Stimulated activated CD4-positive, alpha-beta T cell treated with anti-CD3 and anti-CD28 coated beads, Interleukin-1b, Interleukin-23, amount 100 ng/mL, for 48 hours (primary cell): ENCODE measurements at places on chromosomes 2 and 18.

DNA sequence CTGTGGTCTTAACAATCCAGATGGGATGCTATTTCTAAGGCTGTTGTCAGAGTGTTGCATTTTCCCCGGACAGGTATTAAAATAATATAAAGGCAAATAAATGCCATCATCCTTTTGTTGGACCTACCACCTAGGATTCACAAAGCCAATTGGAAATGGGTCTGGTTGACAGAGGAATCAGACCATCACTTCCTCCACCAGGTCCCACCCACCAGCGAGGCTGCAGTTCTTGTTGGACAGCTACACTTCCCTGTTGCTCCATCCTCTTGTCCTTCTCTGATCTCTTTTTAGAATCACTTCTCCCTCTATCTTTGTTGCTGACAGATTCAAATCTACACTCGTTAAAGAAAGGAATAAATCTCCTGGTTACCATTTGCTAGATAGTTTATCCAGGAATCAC, 1.1 kb downstream of the TMEM169 start:
- no peak for DNase-seq

DNA sequence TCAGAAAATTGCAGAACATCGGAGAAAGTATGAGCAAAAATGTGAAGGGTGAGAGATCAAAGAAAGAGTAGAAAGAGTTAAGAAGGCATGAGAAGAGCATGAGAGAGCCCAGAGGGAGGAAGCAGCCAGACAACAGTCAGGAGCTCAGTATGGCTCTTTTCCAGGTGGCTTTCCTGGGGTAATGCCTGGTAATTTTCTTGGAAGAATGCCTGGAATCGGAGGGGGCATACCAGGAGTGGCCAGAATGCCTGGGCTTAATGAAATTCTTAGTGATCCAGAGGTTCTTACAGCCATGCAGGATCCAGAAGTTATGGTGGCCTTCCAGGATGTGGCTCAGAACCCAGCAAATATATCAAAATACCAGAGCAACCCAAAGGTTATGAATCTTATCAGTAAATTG, 271.8 kb upstream of the TFPI start:
- no peak for DNase-seq

GRCh38 chr18:41323044-41323443, 632.0 kb upstream of the PIK3C3 start:
- DNase-seq: no peak

DNA sequence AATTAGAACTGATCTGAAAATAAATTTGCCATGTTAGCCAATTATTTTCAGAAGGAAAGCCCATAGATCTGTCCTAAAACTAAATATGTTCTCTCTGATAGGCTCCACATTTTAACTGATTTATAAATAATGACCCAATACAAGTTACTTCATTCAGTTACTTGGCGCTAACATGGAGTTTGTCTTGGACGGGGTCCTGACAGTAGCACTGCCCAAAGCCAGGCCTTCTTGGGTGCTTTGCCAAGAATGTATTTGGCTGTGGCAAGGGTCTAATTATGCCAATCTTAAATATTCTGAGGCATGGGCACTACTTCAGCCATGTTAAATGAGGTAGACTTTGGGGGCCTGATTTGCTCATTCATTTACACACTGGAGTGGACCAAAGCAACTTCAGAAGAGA, 135.0 kb upstream of the PKDCC start:
- no peak for DNase-seq

GRCh38 chr2:100953406-100954043, 48.6 kb upstream of the RPL31 start:
- peak; percentile 27 for DNase-seq

DNA sequence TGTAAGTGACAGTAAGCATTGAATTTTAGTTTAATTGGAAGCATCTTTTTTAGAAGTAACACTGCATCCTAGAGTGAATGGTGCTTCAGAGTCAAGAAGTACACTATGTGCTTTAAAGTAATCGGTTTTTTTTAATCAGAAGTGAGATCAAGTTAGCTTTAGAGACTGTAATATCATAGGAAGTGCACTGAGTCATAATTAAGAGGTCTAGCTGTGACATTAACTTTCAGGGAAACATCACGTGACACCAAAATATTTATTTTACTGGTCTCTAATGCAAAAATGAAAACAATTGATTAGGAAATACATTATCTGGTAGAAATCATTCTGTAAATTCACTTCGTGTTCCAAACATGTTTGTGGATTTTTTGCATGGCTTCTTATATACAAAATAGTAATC, 55.3 kb upstream of the KYNU start:
- DNase-seq: no peak

GRCh38 chr2:65146078-65146477, 16.2 kb upstream of the RAB1A start:
- no peak for DNase-seq

DNA sequence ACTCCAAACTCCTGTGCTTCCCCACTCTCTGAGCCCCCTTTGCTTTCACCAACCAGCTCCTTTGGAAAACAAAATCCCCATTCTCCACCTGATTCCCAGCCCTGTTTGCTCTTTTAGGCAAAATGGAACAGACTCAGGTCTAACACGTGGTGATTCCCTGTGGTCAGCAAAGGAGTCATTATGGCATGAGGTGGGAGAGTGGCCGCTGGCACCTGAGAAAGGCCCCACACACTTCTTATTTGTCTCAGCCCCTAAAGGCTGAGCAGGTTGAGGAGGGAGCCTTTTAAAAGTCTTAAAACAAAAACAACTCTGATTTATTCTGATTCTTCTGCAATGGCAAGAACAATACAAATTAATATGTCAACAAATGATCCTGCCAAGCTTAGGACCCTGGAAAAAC, 401.2 kb downstream of the TNS1 start:
- no peak for DNase-seq

GRCh38 chr2:206201075-206201848, 41.6 kb downstream of the EEF1B2 start:
- no peak for DNase-seq

- DNase-seq: no peak
Measured at GRCh38 chr2:132884705-132885104, 214.7 kb upstream of the LYPD1 start.

DNA sequence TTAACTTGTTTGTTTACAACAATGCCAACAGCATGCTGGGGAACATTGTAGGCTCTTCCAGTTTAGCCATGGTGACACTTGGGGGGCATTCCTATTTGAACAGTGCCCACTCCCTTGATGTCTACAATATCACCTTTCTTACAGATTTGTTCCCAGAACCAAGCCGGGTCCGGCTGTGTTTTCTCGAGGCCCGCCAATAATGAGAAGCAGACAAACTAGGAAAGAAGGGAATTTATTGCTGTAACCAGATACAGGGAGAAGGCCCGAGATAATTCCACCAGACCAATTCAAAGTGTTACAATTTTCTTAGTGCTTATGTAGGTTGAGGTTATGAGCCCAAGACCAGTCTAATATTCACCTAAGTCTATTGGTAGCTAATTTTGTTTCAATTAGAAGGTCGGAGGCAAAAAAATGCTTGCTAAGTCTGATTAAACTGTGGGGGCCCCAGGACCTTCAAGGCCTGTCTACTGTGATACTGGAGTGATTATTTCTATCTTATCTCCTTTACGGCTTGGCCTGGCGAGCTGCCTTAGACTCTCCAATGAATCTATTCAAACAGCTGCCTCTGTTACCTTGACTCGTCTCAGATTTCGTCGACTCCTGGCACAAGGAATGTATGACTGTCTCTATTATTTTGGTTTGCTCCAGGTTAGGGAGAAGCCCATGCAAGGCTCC, 59.1 kb upstream of the PSME4 start:
- DNase-seq: no peak

GRCh38 chr18:60062396-60062795, 162.6 kb downstream of the PMAIP1 start:
- DNase-seq: no peak

GRCh38 chr2:197208841-197209240, 101.7 kb downstream of the ANKRD44 start:
- no peak for DNase-seq

DNA sequence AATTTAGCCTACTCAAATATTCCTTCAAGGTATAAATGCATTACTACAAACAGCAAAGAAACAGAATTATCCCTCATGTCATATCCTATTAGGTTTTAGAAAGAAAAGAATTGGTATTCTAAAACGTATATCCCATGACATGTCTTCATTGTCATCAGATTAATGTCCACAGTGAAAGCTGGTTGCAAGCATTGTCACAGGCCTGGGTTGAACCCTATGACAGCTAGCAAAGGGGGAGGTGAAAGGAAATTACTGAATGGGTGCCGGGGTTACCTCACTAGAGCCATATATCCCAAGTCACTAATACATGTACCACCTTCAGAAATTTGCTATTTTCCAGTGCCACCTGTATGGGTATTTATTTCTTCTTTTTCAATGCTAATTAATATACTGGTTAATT, 1630.5 kb upstream of the NXPH2 start:
- DNase-seq: no peak

DNA sequence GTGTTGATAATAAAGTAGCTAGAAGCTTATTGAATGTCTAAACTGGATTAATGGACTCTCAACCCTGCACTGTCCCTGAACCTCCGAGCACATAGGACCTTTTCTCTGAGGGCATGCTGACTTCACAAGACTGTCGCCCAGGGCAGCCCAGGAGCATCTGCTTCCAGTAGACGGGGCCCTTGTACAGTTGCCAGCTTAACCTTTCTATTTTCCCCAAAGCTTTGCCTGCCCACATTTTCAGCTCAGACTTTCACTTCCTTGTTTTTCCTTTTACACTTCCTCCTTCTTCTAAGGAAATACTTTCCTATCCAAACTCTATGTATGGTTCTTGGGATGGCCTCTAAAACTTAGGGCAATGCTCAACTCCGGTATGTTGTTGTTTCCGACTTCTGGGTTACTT, 1.3 kb downstream of the VWA3B start:
- no peak for DNase-seq

DNA sequence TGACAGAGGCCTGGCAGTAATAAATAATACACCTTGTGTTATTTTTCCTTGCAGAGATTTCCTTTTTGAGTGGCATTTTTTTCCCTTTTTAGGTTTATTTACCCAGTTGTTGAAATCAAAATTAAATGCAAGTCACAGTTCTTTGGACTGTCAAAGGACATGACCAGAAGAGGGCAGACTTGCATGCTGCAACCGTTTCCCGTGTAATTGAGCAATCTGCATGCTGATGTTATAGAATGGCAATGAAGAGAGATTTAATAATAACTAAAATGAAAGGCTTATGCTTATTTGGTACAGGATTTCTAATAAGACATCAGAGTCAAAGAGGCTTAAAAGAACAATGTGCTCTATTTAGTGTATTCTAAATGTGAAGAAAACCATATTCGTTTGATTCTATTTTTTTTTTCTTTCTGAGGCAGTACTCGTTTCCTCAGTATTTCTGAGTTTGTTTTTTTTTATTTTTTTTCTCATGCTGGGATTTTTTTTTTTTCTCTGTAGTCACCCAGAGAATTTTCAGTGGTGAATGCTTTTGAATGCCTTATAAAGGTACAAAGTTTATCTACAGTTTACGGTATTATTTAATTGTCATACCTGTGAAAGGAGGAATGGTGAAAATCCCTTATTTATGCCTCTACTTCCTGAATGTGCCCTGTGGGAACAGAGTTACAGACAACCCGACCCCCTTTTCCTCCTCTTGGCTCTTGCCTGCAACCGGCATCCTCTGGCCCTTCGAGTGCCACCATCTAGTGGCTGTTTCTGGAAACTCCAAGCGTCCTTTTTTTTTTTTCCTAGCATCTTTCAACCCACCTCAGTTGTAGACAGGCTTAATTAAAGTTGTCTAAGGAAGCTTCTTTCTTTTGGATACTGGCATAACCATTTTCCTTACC, 368.5 kb downstream of the LRRTM1 start:
- peak; percentile 2 for DNase-seq

DNA sequence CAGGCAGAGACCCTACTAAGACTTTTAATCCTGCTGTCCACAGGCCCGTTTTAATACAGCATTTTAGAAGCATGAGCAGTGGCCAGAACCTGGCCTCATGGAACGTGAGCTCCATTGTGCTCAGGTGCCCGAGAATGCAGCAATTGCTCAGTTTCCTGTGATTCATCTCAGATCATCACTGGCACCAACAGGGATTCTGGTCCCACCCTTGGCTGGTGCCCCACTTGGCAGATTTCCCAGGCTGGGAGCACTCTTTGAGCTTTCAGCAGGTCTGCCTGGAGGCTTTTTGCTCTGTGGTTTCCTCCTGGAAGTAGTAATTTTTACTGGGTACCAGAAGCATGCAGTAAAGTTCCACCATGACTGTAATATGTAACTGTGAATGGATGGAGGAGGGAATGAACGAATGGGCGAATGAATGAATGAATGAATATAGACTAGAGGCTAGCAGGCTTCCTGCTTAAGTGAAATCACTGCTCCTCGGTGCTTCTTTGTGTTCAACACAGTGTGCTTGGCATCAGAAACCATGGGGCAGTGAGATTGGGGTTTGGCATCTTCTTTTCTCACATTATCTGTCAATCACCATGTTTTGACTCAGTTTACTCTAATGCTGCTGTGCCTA, 312.9 kb downstream of the PRKCE start:
- peak; percentile 12 for DNase-seq
